ENCODE measurements at places on chromosomes 1 and 21.

DNA sequence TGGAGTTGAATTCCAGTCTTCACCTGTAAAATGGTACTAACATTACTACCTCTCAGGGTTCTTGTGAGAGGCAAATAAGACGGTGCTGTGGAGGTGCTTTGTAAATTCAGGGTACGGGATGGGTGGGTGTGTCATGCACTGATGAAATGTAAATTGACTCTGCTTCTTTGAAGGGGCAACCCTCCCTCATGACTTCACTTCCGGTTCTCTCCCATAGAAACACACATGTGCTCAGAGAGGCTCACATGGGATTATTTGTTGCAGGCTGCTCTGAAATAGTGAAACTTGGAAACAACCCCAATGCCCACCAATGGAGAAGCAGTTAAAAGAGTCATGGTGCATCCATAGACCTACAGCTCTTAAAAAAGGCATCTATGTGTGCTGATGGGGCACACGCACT lies 44.9 kb upstream of the SCMH1 start:
- H3K36me3 ChIP-seq, result peaks cover 3% of the 10 kb centered on the region
- H3K4me1 ChIP-seq, result peaks cover 5% of the 10 kb centered on the region
- DNase-seq, result no peak

DNA sequence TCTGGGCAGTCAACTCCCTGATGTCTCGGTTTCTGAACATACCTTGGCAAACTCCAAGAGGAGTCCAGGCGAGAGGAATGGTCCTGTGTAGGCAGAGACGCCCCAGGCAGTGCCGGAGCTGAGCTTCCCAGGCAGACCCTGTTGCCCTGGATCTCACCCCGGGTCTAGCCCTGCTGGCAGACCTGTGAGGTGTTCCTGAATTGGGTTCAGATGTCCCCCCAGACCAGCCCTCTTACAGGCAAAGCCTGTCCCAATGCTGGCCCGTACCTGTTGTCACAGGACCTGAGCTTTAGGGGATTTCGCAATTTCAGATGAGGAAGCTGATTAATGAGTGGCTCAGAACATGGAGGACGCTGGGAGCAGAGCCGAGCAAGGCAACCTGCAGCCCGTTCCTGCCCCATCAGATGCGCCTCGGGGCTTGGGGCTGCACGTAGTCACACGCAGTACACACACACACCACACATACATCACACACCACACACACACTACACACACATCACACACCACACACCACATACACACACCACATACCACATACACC lies 38.5 kb upstream of the PDE9A start:
- H3K36me3 ChIP-seq, result no peaks in the 10 kb centered on the region
- H3K27me3 ChIP-seq, result peaks cover 17% of the 10 kb centered on the region
- peak; percentile 27 for DNase-seq
- no peak overlapping the region for H3K27ac ChIP-seq
- H3K4me3 ChIP-seq, result no peak overlapping the region
- H3K4me1 ChIP-seq, result peaks cover 5% of the 10 kb centered on the region

DNA sequence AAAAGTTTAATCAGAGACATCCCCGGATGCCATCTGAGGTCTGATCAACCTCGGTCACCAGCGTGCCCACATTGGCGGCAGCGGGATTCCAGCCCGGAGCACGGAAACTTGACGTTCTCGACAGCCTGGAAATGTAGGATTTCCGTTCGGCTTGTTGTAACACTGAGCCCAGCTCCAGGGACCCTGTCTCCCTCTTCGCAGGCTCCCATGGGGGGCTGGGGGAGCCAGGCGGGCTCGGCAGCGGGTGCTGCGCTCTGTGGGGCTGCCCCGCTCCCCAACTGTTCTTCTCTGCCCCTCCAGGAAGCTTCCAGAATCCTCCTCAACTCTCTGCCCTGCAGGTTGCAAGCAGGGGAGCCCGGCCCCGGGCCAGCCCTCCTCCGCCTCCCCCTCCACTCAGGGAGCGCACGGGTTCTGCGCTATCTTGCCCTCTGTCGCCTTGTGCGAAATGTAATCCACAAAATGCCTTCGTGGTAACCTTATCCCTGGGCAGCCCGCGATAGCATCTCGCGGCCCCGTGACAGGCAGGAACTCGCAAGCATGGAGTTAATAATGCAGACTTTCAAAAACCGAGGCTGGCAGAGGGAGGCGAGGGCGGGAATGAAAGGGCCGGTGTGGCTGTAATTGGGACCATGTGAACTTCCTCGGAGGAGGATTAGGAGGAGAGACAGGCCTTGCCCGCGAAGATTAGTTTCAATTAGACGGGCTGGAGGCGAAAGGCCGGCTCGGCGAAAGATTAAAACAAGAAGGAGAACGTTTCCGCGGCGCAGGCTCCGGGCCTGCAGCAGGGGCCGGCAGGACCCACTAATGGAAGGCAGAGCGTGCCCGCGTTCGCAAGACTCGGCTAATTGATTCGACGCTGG lies 53.9 kb upstream of the TTC34 start:
- no peaks in the 10 kb centered on the region for H3K36me3 ChIP-seq
- peaks cover 17% of the 10 kb centered on the region for H3K27me3 ChIP-seq
- DNase-seq, result no peak
- H3K4me3 ChIP-seq, result no peak overlapping the region
- peaks cover 9% of the 10 kb centered on the region for H3K4me1 ChIP-seq
- no peak overlapping the region for H3K27ac ChIP-seq

DNA sequence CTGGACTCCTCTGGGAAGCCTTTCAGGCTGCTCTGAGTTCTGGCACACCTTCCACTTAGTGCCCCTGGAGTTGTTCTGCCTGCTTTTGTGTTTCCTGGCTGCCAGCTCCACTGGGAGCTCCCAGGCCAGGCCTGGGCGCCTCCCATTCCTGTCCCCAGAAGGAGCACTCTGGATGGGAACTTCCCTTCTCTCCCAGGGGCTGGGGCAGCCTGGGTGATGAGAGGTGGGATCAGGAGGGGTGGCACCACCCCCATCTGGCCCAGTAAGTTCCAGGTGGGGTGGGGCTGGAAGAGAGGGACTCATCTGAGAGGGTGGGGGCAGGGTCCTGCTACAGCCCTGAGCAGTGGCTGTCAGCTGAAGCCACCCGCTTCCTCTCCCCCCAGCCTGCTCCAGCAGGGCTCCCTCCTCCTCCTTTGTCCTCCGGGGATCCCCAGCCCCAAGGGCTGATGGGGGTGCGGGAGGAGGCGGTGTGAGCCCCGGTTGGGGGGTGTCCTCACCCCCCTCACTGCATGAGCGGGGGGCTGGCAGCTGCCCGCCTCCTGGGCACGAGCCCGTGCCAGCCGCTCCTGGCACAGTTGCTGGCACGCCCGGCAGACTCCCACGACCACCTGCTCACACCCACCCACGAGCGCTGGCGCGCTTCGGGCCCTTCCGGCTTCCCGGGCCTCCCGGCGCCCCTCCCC lies 4.7 kb downstream of the FOXO6 start:
- peaks cover 5% of the 10 kb centered on the region for H3K36me3 ChIP-seq
- DNase-seq, result peak; percentile 34
- peak overlapping the region; percentile 61 for H3K4me3 ChIP-seq
- H3K27ac ChIP-seq, result peak overlapping the region; percentile 58
- peaks cover 9% of the 10 kb centered on the region for H3K4me1 ChIP-seq

DNA sequence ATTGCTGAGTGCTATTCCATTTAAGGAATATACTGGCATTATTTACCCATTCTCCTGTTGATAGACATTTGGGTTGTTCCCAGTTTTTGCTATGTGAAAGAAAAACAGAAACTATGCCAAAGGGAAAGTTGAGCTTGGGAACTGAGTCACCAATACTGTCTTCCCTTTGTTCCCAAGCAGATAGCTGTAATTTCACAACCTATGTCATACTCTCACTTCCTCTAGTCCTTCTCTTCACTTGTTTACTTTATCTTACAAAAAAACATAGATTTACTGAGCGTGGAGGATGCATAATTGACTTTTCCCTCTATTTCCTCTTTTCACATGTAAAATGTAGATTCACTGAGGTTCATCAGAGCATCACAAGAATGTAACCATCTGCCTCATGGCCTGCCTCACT lies 32.4 kb upstream of the PGBD5 start:
- no peak overlapping the region for H3K4me3 ChIP-seq
- peaks cover 64% of the 10 kb centered on the region for H3K27me3 ChIP-seq
- H3K27ac ChIP-seq, result no peak overlapping the region
- no peak for DNase-seq

GRCh38 chr1:3638676-3639075 lies 11.2 kb downstream of the WRAP73 start:
- H3K4me3 ChIP-seq, result no peak overlapping the region
- DNase-seq, result no peak
- peaks cover 14% of the 10 kb centered on the region for H3K36me3 ChIP-seq
- no peaks in the 10 kb centered on the region for H3K27me3 ChIP-seq
- H3K4me1 ChIP-seq, result peaks cover 6% of the 10 kb centered on the region
- H3K27ac ChIP-seq, result no peak overlapping the region

GRCh38 chr1:118985640-118986554 lies 2.2 kb downstream of the TBX15 start:
- H3K4me3 ChIP-seq, result no peak overlapping the region
- peaks cover 98% of the 10 kb centered on the region for H3K27me3 ChIP-seq
- H3K36me3 ChIP-seq, result peaks cover 6% of the 10 kb centered on the region
- DNase-seq, result no peak

- H3K27ac ChIP-seq, result no peak overlapping the region
- DNase-seq, result no peak
- H3K4me3 ChIP-seq, result no peak overlapping the region
- H3K27me3 ChIP-seq, result no peaks in the 10 kb centered on the region
- H3K4me1 ChIP-seq, result no peaks in the 10 kb centered on the region
Measured at GRCh38 chr21:40386294-40386911, 460.6 kb downstream of the DSCAM start.

DNA sequence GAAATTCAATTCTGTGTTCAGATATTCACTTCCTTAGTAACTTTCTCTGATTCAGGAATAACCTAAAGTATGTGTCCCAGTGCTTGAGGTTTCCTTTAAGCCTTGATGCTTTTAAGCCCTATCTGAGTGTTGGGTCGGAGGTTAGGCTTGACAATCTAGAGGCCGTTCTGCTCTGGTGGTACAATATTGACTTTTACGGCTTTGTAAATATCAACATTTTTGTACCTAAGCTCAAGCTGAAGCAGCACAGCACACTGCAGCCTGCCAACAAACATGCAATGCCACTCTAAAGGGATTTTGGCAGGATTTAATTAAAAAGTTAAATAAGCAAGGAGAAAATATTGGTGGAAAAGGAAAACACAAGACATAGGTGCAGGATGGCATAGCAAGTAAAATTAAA lies 279.2 kb downstream of the NEGR1 start:
- H3K27ac ChIP-seq, result no peak overlapping the region
- DNase-seq, result no peak
- H3K36me3 ChIP-seq, result no peaks in the 10 kb centered on the region
- no peak overlapping the region for H3K4me3 ChIP-seq
- no peaks in the 10 kb centered on the region for H3K27me3 ChIP-seq
- no peaks in the 10 kb centered on the region for H3K4me1 ChIP-seq

GRCh38 chr1:97778718-97779117 lies 142.1 kb downstream of the DPYD start:
- no peaks in the 10 kb centered on the region for H3K36me3 ChIP-seq
- no peak overlapping the region for H3K27ac ChIP-seq
- peaks cover 23% of the 10 kb centered on the region for H3K4me1 ChIP-seq

DNA sequence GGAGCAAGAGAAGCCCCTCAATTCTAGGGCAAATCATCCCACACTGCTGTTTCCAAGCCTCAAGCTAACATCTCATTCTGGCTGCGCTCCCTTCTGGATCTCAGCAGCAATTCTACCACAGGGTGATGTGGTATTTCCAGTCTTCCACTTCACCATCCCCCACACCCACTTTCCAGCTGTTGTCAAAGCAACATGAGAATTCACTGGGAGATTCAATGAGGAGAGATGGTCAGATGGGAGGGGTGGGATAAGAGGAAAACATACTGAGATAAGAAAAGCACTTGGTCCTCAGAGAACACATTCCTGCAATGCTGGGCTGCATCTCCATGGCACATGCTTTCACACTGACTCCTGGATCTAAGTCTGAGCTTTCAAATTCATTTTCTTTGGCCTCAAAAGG lies 47.3 kb upstream of the LRRC52 start:
- DNase-seq, result no peak
- peaks cover 42% of the 10 kb centered on the region for H3K27me3 ChIP-seq
- H3K4me1 ChIP-seq, result no peaks in the 10 kb centered on the region
- H3K36me3 ChIP-seq, result no peaks in the 10 kb centered on the region

- H3K27ac ChIP-seq, result peak overlapping the region; percentile 93
- H3K4me1 ChIP-seq, result peaks cover 29% of the 10 kb centered on the region
- no peak for DNase-seq
- no peak overlapping the region for H3K4me3 ChIP-seq
- H3K36me3 ChIP-seq, result no peaks in the 10 kb centered on the region
Measured at GRCh38 chr1:211737115-211738035, 62.0 kb upstream of the NEK2 start.

DNA sequence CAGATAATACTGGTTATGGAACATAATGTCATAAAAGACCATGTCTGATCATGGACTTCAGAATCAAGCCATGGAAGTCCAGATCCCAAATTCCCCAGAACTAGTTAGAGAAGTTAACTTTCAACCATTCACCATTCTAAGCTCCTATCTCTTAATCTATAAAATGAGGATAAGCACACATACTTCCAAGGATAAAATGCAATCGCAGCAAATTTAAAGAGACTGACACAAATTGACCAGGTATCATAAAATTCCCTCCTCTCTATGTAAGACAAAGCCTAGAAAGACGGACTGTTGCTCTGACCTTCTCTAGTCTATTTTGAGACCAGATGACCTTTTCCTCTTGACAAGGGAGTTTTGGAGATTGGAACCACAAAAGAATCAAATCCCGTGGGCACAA lies 426.7 kb downstream of the PLPP3 start:
- DNase-seq, result no peak
- H3K4me1 ChIP-seq, result no peaks in the 10 kb centered on the region
- no peaks in the 10 kb centered on the region for H3K27me3 ChIP-seq
- no peaks in the 10 kb centered on the region for H3K36me3 ChIP-seq
- H3K4me3 ChIP-seq, result no peak overlapping the region

DNA sequence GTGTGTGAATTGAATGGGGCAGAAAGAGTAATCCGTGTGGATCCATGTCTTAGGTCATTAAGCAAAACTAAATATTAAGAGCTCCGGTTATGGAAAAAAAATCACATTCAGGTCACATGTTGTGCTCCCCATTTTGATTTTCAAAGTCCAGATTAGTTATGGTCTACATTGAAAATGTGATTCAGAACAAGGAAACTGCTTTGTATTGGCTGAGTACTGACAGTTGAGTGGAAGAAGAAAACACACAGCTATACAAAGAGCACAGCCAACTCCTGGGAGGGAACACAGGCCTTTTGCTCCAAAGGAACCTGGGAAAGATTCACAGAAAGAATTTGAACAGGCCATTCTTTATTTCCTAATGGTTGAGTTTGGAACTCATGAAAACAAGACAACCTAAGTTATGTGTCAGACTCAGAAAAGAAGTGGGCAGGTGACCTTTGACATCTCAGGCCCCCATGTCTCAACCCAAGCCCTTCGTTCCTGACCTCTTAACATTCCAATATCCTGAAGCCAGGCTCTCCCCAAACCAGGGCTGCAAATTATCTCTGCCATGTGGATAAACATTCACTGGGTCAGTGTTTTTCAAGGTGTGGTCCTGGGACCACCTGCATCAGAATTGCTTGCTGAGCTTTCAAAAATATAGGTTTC lies 159.3 kb upstream of the LMO4 start:
- no peaks in the 10 kb centered on the region for H3K36me3 ChIP-seq
- no peak overlapping the region for H3K4me3 ChIP-seq
- DNase-seq, result no peak
- peaks cover 72% of the 10 kb centered on the region for H3K27me3 ChIP-seq
- H3K27ac ChIP-seq, result no peak overlapping the region

Measured in central memory CD8-positive, alpha-beta T cell (primary cell).